ENCODE measurements at places on chromosomes 4 and X. TPM values are rescaled to one million over a fixed set of nuclear protein-coding genes. Genes with fewer than 3 reads are reported as not detected.

EVC gene
- total RNA-seq = 16.5 TPM

SPARCL1 gene
- total RNA-seq = under 0.01 TPM

MAGEB1 gene
- total RNA-seq = not detected

CDS1 gene
- total RNA-seq = 0.34 TPM

FGFRL1 gene
- 37.3 TPM for total RNA-seq

AMOT gene
- 5.0 TPM for total RNA-seq

ASMT gene
- not detected for total RNA-seq

CT47A7 gene
- not detected for total RNA-seq

VEGFD gene
- under 0.01 TPM for total RNA-seq

SH2D1A gene
- not detected for total RNA-seq
